Effector CD8-positive, alpha-beta T cell (primary cell): ENCODE measurements at places on chromosomes 11 and 22.

DNA sequence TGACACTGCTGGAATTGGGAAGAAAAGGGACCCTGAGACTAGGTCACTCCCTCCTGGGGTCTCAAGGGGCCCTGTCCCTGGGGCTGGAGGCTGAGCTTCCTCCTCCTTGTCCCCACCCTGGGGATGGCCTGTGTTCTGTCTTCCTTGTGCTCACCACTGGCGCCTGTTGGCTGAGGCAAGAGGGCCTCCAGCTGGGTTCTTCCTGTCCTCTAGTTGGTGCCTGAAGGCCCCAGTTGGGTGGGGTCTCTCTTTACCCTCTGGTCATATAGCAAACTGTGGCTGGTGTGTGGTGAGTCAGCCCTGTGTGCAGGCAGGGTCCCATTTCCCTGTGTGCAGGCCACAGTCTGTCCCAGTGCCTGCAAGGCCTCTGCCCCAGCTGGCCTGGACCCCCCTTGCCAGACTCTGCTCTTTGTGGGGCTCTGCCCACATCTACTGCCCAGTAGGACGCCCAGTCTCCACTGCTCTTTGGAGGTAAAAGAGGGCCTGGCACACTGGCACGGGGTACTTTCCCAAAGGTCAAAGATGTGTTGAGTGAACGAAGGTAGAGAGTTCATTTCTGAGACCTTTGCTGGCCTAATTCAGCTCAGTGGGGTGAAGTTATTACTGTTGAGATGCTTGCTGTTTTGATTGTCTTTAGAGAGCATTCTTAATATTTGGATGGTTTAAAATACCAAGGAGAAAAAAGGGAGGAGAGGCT, 55.1 kb upstream of the CLDN5 start:
- DNase-seq: no peak

GRCh38 chr11:118672846-118673245, 6.6 kb downstream of the TREH start:
- DNase-seq: no peak

GRCh38 chr11:12435264-12435663, 57.9 kb downstream of the PARVA start:
- no peak for DNase-seq

GRCh38 chr22:20271114-20271994, 3.2 kb upstream of the RTN4R start:
- DNase-seq: no peak

GRCh38 chr22:41827671-41828070, 5.2 kb upstream of the SREBF2 start:
- DNase-seq: no peak

DNA sequence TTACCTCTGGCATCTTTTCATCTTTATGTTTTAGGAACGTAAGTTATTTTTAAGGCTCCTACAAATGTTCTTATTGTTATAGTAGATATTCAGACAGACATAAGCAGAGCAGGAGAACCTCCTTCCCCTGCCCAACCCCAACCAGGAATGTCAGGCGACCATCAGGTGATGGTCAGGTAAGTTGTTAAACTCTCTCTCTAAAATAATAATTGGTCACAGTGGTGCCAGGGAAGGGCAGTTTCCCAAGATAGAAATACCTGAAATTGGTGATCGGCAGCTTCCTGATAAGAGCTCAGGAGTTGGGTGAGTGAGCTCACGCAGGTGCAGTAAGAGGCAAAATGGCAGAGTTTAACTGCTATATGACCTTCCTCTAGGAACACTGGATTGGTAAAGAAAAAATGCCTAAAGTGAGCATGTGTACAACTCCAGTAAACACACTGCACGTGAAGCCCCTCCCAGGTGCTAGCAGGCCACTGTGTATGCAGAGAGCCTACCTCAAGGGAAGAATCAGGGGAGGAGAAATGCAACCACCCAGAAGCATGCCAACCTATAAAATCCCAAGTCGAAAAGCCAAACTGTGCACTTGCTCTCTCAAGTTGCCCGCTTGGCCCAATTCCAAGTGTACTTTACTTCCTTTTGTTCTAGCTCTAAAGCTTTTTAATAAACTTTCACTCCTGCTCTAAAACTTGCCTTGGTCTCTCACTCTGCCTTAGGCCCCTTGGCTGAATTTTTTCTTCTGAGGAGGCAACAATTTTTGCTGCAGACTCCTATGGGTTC, 273.9 kb downstream of the SBF2 start:
- DNase-seq: no peak

GRCh38 chr11:131370901-131371790, 731 bp downstream of the NTM start:
- DNase-seq: no peak

DNA sequence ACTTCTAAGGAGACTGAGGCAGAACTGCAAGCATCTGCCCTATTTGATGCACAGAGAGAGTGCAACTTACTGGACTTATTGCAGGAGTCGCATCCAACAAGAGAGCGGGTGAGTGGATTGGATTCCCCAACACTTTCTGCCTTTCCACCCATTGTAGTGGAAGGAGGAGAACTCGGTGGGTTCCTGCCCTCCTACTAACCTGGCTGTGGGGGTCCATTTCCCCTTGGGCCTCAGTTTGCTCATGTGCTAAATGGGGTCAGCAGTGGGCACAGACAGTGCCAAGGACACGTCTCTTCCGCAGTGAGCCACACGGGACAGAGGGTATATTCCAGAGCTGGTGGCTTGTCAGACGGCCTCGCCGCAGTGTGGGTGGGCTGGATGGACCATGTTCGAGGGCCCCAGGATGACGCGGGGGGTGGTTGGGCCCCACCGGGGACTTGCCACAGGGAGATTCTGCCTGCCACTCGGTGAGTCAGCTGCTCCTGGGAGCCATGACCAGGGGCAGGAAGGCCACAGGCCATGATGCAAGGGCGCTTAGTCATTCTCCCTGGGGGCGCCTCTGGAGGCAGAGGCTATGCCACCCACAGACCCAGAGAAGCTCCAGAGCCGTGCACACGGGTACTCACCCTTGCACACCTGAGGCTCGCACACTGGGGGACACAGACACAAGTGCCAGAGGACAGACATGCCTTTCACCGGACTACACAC, 8.2 kb downstream of the ALX4 start:
- no peak for DNase-seq

DNA sequence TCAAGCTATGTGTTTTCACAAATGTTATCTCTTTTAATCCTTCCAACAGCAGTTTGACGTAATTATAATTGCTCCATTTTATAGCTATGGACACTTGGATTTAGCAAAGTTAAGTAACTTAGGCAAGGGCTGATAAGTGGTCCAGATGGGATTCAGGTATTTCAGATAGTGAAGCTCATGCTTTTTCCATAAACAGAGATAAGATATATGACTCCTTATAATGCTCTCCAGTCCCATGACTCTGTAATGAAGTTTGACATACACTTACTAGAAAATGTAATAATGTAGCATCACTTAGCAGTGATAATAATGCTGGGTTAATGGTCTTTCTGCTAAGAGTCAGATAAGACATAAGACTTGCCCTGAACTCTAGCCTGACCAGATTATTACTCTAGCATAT, 892.1 kb downstream of the LRRC4C start:
- no peak for DNase-seq

GRCh38 chr22:17773606-17774205, 563 bp downstream of the BID start:
- DNase-seq: peak; percentile 27

DNA sequence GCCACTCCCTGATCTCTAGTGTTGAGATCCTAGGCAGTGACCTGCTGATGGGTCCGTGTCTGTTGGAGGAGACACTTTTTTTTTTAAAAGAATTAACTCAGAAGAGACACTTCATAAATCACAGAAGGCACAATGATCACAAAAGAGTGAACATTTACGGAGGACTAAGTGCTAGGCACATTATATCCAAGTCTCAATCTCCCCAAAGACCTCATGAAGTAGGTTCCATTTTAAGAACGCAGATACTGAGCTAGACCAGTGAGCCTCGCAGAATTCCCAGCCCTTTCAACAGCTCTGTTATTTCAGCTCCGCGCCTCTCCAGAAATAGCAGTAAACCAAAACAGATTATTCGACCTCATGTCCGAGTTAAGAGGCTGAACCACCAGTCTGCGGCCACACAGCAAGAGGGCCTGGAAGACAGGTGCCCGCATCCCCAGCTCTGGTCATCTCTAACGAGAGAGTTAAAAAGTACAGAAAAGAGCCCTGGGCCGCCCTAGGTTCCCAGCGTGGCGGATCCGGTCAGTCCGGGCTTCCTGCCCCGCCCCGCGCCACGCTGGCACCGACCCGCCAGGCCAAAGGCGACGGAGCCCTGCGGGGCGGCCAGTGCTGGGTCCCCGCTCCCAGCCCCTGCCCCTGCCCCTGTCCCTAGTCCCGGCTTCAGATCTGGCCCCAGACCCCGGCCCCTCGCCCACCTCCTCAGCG, 612 bp downstream of the XBP1 start:
- no peak for DNase-seq

DNA sequence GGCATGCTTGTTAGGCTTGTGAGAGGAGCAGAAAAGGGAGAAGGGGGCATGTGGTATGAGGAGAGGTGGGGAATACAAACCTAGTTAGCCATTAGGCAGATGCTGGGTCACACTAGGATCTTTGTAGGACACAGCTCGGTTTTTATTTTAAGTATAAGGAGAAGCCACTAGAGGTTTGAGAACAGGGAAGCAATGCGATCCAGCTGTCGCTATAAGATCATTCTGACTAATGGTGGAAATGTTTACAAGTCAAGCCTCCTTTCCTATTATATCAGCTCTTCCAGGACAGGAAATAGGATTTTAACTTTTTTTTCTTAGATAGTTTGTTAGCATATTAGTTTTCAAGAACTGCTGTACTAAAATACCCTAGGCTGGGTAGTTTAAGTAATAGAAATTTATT, 609.9 kb downstream of the INSC start:
- DNase-seq: no peak

DNA sequence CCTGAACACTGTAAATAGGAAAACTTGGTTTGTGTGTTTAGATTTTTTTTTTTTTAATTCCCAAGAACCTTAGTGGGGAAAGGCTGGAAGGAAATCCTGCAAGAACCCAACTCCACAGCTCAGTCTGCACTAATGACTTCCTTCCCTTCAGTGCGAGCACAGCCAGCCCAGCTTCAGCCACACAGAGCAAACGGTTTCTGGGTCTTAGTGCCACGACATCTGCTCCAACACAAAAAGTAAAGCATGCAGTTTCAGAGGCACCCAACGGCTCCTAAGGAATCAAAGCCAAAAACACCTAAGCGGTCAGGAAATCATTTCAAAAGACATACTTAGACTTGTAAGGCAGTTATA, 236.1 kb downstream of the TTC28 start:
- no peak for DNase-seq

GRCh38 chr11:123174196-123175183, 20.6 kb downstream of the CLMP start:
- no peak for DNase-seq
